ENCODE measurements at places on chromosomes 3 and 15. TPM values are rescaled to one million over a fixed set of nuclear protein-coding genes. Genes with fewer than 3 reads are reported as not detected.

The FBXL2 gene
- polyA plus RNA-seq = 2.4 TPM

The TEX55 gene
- polyA plus RNA-seq = not detected

The MAP6D1 gene
- 1.8 TPM for polyA plus RNA-seq

The NPAP1 gene
- not detected for polyA plus RNA-seq

The AMOTL2 gene
- polyA plus RNA-seq = 27.4 TPM

The GHRL gene
- 13.7 TPM for polyA plus RNA-seq

DNA sequence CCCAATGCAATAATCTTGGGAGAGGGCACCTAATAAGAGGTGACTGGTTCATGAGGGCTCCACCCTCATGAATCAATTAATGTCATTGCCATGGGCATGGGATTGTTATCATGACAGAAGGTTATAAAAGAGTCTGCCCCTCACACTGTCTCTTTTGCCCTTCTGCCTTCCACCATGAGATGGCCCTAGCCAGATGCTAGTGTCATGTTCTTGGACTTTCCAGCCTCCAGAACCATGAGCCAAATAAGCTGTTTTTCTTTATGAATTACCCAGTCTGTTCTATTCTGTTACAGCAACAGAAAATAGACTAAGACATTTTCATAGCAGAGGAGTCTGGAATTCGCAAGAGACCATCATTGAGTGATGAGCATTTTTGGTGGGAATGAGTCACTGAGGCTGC, 16.0 kb upstream of the RAD18 start:
- no peak for DNase-seq

- DNase-seq = peak; percentile 98
Observed at GRCh38 chr3:146277953-146278631, 27.2 kb upstream of the PLSCR4 start.

DNA sequence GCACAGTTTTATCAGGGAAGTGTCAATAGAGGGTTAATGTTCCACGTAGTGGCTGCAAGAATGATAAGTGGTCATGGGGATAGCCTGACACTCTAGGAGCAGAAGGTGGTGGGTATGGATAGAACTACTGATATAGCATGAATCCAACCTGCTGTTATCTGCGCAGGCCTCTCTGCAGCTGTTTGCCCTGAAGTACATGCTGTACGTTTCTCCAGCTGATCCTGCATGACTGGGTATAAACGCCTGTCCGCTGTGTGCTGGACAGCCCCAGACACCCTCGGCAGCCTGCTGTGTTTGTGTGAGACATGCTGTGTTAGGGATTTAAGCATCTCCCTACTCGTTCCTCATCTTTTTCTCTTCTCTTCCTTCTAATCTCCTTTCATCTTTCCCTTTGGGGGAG, 87.1 kb downstream of the LPP start:
- peak; percentile 41 for DNase-seq

GRCh38 chr15:40763801-40764628, at the start of gene GCHFR:
Gene GCHFR (plus strand): TSS chr15:40764068. CDS start chr15:40764181, 113 bp downstream.
- peak; percentile 87 for DNase-seq

DNA sequence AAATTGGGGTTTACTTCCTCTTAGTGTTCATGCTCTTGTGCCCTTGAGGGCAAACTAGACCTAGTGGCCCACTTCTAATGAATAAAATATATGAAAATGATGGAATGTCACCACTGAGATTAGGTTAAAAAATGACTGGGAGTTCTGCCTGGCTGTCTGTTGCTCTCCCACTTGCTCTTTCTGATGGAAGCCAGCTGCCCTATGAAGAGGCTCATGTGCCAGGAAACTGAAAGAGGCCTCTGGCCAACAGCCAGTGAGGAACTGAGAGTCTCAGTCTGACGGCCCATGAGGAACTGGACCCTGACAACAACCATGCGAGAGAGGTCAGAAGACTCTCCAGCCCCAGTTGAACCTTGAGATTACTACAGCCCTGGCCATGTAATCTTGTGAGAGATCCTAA, 107.1 kb upstream of the FHIT start:
- DNase-seq = peak; percentile 98

DNA sequence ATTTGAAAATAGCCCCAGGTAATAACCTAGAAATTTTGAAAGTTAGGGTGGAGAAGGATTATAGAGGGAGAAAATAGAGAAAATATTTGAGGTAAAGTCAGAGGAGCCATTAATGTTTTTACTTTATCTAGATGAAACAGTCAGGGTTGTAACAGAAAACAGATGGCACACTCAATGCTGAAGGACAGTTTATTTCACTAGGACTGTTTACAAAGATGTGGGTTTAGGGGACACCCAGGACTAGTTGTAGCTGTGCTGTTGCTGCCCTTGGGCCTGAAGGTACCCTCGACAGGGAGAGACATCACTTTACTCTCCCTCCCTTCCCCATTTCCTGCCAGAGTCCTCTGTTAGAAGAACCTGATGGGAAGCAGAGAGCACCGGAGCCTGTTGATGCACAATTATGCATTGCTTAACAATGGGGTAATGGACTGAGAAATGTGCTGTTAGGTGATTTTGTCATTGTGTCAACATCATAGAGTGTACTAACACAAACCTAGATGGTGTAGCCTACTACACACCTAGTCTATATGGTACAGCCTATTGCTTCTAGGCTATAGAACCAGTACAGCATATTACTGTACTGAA, 103.8 kb downstream of the GALK2 start:
- no peak for DNase-seq

DNA sequence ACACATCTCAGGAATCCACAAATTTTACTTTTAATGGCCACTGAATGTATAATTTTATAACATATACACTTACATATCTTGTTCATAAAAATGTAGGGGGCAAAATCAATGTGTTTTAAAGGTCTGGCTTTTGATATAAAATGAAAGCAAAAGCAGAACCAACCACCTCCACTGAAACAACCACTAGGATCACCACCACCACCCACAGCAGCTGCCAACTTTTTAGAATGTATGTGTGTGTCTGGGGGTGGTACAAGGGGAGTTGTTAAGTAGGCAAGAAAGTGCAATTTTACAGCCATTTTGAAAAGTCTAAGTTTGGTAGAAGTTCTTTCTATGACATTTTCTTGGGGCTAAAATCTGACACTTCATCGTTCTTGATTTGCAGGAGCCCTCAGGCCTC, 44.0 kb downstream of the OTOL1 start:
- DNase-seq = no peak

DNA sequence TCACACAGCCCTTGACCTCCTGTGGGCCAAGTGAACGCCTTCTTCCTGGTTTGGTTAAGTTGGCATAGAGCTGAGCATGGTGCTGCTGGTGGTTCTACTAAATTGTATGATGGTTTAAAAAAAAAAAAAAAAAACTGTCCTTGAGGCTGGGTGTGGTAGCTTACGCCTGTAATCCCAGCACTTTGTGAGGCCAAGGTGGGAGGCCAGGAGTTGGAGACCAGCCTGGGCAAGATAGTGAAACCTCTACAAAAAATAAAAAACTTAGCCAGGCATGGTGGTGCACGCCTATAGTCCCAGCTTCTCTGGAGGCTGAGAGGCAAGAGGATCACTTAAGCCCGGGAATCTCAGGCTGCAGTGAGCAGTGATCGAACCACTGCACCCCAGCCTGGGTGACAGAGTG, 58.9 kb upstream of the FLNB start:
- no peak for DNase-seq

- no peak for DNase-seq
Observed at GRCh38 chr3:64438066-64438465, 212.8 kb upstream of the PRICKLE2 start.

GRCh38 chr3:171680726-171681411, 129.4 kb downstream of the PLD1 start:
- DNase-seq = no peak

GRCh38 chr3:161672478-161672877, 175.9 kb downstream of the OTOL1 start:
- no peak for DNase-seq

DNA sequence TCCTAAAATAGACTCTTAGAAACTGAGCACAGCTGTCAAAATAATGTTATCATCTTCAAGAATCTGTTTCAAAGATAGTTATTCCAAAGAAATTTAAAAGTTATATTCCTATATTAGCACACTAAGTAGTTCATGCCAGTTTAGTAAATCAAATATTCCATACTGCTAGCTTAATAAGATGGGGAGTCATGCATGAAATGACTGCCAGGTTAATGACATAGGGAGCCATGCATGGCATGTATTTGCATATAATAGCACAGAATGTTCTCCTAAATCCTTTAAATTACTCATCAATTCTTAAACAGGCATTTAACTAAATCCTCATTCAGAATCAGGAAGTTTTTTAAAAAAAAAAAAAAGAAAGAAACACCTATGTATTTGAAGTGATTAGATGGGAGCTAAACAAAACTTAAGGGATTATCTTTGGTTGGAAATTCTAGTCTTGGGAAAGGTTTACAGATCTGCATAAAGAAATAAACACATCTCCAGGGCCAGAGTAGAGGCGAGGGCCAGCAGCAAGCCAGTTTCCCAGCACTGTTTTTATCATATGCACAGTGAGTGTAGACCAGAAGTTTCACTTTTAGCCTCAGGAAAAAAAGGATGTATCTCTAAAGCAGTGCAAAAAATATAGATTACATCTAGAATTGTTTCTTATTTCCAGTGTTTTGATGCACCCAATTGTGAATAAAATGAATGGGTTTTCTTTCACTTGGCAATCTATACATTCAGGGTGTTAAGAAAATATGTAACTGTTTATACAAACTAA, 366.4 kb upstream of the AGTR1 start:
- peak; percentile 62 for DNase-seq

DNA sequence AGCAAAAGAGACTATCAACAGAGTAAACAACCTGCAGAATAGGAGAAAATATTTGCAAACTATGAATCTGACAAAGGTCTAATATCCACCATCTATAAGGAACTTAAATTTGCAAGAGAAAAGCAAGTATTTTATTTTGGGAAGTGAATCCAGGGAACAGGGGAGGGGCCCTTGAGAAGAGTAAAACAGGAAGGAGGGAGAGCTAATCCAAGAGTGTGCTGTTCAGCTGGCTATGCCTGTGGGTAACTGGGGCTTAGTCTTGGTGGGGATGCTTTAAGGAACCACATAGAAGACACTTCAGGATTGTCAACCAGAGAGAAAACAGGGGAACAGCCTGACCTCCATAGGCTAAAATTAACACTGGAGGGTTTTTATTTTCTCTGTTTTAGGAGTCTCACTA, 3.9 kb upstream of the HHLA2 start:
- no peak for DNase-seq

DNA sequence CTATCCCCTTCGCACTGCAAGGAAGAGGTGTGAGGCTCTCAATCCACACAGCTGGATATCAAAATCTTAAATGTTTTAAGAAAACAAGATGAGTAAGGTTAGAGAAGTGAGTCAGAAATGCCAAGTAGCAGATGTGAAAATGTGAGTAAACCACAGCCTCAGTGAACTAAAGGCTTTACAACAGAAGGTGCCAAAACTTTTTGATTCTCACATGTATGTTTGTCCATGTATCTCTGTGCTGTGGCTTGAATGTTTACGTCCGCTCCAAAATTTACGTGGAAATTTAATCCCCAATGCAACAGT, 126.8 kb upstream of the PFN2 start:
- DNase-seq = no peak

DNA sequence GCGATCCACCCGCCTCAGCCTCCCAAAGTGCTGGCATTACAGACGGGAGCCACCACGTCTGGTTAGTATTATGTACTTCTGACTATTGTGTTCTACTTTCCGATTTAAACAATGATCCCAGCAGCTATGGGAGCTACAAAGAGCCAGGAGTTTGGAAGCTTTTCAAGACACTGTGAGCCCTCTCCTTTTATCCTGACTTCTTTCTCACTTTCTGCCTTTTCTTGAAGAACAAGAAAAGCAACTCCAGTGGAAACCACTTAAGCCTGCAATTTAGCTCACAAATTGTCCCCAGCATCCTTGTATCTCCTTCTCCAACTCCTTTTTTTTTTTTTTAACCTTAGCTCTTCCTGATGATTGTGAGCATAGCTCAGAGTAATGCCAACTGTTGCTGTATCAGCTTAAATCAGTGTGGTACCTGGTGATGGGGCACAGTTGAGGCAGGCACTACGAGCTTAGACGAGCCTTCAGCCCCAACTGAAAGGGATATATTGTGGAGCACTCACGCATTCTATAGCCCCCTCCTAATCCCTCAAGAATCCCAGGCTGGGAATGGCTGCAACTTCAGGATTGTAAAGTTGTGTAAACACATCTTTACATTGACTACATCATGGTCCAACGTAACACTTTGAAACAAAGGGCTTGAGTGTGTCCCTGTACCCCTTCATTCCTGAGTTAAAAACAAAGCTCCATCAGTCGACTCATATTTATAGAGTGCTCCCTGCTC, 677.0 kb downstream of the FHIT start:
- DNase-seq = no peak

DNA sequence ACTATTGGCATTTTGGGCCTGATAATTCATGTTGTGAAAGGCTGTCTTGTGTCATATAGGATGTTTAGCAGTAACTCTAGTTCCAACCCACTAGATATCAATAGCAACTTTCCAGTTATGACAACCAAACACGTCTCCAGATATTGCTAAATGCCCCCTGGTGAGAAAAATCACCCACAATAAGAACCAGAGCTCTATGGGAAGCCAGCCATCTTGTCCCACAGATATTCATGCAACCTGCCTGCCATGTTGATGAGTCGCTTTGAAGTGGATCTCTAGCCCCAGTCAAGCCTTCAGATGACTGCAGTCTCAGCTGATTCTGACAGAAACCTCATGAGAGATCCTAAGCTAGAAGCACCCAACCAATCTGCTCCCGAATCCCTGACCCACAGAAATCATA, 5.6 kb upstream of the TNIK start:
- DNase-seq = no peak

Measured in lung (tissue), 17 donors.